ENCODE measurements at places on chromosomes 16 and 17.
A peak's percentile ranks its signal among the peaks of the same experiment; 100 is the strongest.

GRCh38 chr16:77723108-77723514 is 797 bp downstream of the NUDT7 start:
- H3K4me3 ChIP-seq, result peak overlapping the region; percentile 55
- no peak for DNase-seq
- H3K27ac ChIP-seq, result peak overlapping the region; percentile 61
- no peaks in the 10 kb centered on the region for H3K36me3 ChIP-seq

DNA sequence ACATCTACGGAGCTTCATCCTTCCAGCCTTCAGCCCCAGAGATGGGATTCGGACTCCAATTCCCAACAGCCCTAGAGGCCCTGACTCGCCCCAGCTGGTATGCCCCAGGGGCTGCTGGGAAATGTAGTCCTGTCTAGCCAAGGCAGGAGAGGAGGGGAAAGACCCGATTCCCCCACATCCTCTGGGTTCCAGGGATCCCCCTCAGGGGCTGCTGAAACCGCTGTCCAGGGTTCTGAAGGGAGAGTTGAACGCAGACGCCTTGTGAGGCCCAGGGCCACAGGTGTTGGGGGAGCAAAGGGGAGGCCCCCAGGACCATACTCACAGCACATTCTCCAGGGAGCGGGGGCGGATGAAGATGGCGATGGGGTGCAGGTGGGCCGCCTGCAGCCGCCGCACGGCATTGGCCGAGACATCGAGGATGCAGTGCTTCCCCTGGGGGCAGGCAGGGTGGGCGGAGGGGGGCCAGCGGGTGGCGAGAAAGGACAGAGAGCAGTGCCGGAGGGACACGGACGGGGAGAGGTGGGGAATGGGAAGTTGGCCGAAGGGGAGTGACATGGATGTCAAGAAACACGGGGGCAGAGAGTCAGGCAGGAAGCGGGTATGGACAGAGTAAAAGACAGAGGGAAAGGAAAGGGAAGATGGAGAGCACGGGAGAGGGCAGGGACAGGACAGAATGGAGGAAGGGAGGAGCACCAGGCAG is 12.6 kb upstream of the ASGR1 start:
- no peaks in the 10 kb centered on the region for H3K4me1 ChIP-seq
- H3K27ac ChIP-seq, result no peak overlapping the region
- no peak for DNase-seq

- H3K27ac ChIP-seq, result peak overlapping the region; percentile 85
- H3K4me1 ChIP-seq, result peaks cover 77% of the 10 kb centered on the region
- H3K36me3 ChIP-seq, result 0 out of 2 replicates have a peak, but pooled peaks cover 3% of the 10 kb centered on the region
- DNase-seq, result peak; percentile 83
- no peaks in the 10 kb centered on the region for H3K27me3 ChIP-seq
- H3K4me3 ChIP-seq, result peak overlapping the region; percentile 5
These were observed 165.6 kb downstream of the SPECC1 start for GRCh38 chr17:20174588-20175265.

DNA sequence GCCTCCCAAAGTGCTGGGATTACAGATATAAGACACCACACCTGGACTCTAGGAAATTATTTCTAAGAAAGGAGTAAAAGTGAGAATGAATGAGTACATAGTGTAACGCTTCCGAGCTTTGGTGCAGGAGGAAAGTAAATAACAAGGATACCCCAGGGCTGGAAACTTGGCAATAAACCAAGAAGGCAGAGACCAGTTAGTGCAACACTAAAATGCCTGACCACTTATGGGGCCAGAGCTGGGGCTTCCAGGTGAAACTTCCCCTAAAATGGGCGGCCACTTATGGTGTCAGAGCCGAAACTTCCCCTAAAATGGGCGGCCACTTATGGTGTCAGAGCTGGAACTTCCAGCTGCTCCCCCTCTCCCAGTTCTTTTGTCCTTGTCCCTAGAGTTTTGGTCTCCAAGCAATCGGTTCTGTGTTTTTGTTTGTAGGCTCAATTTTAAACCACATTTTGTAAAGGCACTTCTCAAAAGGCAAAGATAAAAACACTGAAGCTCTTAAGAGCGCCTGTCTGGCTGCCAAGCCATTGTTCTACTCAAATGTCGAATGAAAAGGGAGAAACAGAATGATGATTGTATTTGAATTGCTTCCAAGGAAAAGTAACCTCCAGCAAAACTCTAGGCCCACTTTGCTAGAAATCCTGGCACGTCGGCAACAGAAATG is 63.9 kb downstream of the NXN start:
- H3K27me3 ChIP-seq, result no peaks in the 10 kb centered on the region
- H3K27ac ChIP-seq, result peak overlapping the region; percentile 54
- no peak overlapping the region for H3K4me3 ChIP-seq
- DNase-seq, result peak; percentile 67
- H3K4me1 ChIP-seq, result peaks cover 15% of the 10 kb centered on the region
- no peaks in the 10 kb centered on the region for H3K36me3 ChIP-seq

DNA sequence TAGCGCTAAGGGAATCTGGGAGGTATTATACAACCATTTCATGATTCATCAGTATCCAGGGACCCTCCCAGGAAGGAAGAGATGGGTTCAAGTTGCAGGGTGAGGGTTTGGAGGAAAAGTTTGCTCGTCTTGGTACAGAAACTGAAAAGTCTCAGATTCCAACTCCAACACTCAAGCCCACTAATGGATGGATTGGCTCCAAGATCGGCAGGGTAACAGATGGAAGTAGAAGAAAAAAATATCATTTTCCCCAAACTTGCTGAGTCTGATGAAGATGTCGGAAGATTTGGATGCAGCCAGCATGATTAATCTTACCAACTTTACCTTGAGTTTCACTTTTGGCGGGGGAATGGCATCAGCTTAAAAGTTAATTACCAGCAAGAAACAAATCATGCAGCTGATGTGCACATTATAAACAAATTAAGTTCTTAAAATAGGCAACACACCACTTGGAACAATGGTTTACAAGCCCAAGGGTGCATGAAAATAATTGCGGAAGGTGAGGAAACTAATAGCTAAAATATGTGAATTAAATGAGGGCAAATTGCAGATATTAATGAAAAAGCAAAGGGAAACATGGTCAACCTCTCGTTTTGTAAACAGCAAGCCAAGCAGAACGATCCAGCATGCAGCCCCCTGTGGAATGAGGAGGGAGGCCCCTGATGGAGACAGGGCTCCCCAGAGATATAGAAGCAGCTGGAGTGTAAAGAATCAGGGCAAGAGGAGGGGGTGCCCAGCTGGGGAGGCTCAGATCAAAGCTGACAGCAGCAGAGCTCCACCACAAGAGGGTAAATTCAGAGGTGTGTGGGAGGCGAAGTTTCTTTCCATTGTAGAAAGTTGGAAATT is 44.1 kb upstream of the GRIN2A start:
- H3K4me3 ChIP-seq, result no peak overlapping the region
- H3K36me3 ChIP-seq, result no peaks in the 10 kb centered on the region
- H3K27me3 ChIP-seq, result no peaks in the 10 kb centered on the region
- no peak overlapping the region for H3K27ac ChIP-seq
- no peaks in the 10 kb centered on the region for H3K4me1 ChIP-seq

DNA sequence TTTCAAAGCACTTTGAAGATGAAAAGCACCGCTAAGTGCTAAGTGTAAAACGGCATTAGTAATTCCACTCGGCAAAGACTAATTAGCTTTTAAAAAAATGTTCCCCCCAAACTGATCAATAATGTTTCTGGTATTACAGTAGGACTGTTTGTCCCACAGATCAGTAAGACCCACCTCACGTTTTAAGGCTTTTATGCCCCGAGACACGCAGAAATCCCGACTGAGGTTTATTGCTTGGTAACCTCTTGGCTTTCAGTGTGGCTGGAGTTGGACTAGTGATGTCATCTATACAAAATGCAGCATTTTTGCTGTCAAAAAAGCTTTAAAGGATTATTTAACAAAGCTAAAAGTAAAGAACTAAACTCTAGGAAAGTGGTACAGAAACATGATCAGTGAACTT is 414.6 kb upstream of the PSMD7 start:
- no peak overlapping the region for H3K4me3 ChIP-seq
- H3K27ac ChIP-seq, result no peak overlapping the region
- no peak for DNase-seq
- no peaks in the 10 kb centered on the region for H3K36me3 ChIP-seq

GRCh38 chr16:20262248-20262647 is 65.1 kb downstream of the GP2 start:
- H3K27me3 ChIP-seq, result no peaks in the 10 kb centered on the region
- no peaks in the 10 kb centered on the region for H3K36me3 ChIP-seq
- no peak overlapping the region for H3K4me3 ChIP-seq
- DNase-seq, result no peak
- H3K27ac ChIP-seq, result no peak overlapping the region

DNA sequence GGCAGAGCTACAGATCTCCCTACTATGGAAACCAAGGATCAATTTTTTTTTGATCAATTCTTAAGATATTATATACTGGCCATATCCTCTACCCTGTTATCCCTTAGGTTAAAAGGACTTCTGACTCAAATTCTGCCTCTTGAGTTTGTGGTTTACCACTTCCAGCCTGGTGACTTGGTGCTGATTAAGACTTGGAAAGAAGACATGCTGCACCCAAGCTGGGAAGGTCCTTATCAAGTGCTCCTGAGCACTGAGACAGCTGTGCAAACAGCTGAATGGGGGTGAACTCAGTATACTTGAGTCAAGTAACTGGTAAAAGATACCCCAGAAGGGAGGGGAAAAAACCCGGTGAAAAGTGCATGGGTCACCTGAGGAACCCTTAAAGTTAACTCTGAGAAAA is 20.5 kb upstream of the SPACA3 start:
- H3K27me3 ChIP-seq, result no peaks in the 10 kb centered on the region
- H3K4me1 ChIP-seq, result no peaks in the 10 kb centered on the region
- no peak overlapping the region for H3K4me3 ChIP-seq
- H3K36me3 ChIP-seq, result no peaks in the 10 kb centered on the region

GRCh38 chr16:84416407-84417321 is 48.3 kb downstream of the ATP2C2 start:
- H3K27ac ChIP-seq, result no peak overlapping the region
- H3K4me3 ChIP-seq, result no peak overlapping the region
- peaks cover 15% of the 10 kb centered on the region for H3K27me3 ChIP-seq

Data from SJSA1 (cell line).